Stimulated activated CD4-positive, alpha-beta T cell treated with anti-CD3 and anti-CD28 coated beads, Interleukin-12 subunit alpha, Interleukin-12 subunit beta, amount 100 ng/mL, for 24 hours (primary cell): ENCODE measurements at places on chromosomes 6 and 20.

- DNase-seq: no peak
Measured at GRCh38 chr6:43936476-43936875, 166.5 kb downstream of the VEGFA start.

DNA sequence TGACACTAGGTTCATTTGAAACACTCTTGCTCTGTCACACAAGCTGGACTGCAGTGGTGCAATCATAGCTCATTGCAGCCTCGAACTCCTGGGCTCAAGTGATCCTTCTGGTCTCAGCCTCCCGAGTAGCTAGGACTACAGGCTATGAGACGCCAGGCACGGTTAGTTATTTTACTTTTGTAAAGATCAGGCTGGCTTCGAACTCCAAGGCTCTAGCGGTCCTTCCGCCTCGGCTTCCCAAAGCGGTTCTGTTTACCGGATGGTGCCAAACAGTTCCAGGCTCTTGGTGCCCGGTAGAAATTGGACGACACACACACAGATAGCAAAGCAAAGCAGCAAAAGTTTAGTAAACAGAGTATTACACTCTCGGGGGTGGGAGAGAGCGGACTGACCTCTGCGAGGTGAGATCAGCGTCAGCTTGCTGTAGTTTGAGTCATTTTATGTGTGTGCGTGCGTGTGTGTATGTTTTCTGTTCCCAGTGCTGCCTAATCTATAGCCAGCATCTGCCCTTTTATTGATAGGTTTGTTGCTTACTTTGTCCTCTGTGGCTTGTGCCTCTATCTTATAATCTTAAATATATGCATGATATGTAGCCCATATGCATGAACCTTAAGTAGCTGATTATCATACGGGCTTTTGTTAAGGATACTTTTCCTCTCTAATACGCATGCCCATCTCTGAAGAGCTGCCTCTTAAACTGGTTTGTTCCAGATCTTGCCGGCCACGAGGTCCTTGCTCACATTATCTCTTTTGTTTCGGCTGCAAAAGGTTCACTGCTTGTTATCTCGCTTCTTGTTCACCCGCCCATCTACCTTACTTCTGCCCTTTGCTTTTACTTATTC lies 75.2 kb downstream of the OR2B2 start:
- DNase-seq: peak; percentile 43

DNA sequence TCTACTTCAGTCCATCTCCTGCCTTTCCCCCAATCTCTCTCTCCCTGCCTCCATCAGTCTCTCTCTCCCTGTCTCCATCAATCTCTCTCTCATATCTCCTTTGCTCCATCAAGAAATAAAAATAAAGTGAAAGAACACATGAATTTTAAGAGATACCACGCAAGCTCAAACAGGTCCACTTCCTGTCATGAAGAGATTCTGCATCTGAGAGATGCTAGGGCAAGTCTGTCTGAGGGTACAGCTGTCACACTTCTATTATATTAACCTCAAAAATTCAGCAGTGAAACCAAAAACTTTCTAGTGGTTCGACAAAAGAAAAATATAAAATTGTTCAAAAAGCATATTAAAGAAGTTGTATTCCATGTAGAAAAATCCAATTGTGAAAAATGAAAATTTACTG lies 296.8 kb upstream of the RSPO3 start:
- DNase-seq: no peak

DNA sequence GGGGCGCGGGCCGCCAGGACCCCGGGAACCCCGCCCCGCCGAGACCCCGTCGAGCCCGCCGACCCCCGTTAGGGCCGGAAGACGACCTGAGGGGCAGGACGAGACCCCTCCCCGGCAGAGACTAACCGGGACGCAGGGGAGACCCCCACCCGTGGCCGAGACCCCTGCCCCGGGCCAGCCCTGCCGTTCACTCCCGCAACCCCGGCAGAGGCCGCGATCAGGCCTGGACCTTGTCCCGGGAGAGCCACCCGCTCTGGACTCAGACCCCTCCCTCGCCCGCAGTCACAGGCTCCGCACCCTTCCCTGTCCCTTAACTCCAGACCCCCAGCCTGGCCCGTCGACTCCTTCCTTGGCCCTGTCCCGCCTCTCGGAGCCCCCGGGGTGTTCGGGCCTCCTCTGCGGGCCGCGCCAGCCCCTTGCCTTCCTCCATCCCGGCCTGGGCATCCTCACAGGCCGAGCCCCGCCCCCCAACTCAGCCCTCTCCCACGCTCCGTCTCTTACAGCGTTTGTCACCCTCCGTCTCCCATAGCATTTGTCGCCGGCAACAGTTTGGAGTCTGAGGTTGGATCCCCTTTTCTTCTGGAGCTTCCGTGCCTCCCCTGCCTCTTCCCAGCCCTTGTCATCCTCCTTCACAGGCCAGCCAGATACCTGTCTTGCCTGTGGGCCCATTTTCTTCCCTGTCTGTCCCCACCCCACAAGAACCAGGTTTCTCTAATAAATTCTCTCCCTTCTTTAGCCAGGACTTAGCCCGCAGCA lies 569 bp downstream of the TCEA2 start:
- DNase-seq: no peak

DNA sequence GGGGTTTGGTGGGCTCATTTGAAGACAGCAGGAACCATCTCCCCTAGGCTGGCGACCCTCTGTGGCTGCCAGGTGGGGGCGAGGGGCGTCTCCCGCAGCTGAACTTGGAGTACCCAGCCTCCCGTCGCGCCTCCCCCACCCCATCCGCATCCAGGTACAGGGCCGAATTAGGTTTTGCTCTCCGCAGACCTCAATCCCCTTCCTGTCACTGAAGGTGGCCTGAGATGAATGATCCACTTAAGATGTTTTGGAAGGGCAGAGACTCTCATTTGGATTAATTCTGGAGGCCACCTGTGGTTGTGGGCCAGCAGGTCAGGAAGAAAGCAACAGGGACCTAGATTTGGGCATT lies 493 bp downstream of the CD83 start:
- DNase-seq: no peak

- no peak for DNase-seq
Measured at GRCh38 chr6:149053848-149054558, 263.5 kb upstream of the TAB2 start.

DNA sequence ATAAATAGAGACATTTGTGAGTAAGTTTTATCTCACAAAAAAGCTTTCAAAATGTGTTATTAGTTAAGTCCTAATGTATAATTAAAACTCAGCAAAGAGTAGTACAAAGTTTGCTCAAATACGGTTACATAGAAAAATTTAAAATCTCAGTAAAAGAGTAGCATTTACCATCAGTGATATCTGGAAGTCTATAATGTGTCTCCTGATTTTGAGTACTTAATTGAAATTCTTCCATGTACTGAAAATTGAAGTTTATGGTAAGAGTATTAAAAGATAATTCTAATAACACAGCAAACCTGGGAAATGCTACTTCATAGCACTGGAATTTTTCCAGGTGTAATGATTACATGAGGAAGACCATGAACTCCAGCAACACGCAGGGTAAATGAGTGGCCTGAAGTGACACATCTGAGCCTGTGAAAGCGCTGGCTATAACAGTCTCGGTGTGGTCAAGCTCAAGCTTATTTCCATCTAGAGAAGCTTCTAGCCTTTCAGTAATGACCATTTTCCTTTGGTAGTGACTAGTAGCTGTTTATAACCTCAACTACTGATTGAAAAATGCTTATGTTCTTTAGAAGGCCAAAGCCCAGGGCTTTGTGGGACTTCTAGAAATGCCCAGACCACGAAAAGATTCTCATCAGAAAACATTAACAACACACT lies 203.2 kb downstream of the ISM1 start:
- DNase-seq: no peak

DNA sequence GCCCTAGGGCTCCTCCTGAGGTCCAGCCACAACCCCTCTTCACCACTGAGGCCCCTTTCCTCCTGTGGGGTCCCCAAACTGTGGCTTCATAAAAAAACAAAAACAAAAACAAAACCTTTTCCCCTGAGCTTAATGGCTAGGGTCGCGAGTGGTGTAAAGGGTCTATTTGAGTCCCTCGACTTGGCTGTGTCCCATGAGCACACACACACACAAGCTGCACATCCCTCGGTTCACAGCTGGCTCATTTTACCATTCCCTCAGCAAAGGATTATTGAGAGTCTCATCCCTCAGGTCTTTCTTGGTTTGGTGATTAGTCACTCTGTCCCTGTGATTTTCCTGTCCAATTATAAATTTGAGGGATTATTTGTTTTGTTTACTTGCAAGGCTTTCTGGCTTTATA lies 206.1 kb upstream of the SASH1 start:
- no peak for DNase-seq

- DNase-seq: no peak
Measured at GRCh38 chr6:128569732-128570679, 49.6 kb upstream of the PTPRK start.

DNA sequence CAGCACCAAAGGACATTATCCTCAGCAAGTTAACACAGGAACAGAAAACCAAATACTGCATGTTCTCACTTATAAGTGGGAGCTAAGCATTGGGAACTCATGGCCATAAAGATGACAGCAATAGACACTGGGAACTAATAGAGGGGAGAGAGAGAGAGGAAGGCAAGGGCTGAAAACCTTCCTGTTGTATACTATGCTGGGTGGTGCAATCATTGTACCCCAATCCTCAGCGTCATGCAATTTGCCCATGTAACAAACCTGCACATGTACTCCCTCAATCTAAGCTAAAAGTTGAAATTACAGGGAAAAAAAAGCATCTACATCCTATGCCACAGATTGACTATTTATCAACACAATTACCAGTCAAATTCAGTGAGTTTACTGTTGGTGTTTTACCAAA lies 20.0 kb upstream of the VNN1 start:
- DNase-seq: no peak

DNA sequence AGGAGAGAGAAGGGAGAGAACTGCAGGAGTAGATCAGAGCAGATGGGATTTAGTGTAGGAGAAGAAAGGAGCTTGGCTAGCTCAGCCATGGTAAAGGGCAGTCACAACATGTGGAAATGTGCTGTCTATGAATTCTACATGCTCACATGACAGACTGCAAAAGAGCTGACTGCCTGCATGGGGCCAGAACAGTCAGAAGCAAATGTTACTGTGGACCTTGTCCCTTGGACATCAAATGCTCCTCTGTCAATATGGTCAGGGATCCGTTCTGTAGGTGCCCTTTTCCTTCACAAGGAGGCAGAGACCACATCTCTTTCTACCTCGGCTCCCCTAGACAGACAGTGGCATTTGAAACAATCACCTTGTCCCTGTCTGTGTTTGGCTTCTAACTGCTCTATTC lies 46.6 kb upstream of the HIVEP1 start:
- DNase-seq: no peak

- DNase-seq: no peak
Measured at GRCh38 chr6:2061880-2062279, 183.5 kb downstream of the GMDS start.

GRCh38 chr6:8589941-8590729 lies 154.8 kb upstream of the SLC35B3 start:
- DNase-seq: no peak

DNA sequence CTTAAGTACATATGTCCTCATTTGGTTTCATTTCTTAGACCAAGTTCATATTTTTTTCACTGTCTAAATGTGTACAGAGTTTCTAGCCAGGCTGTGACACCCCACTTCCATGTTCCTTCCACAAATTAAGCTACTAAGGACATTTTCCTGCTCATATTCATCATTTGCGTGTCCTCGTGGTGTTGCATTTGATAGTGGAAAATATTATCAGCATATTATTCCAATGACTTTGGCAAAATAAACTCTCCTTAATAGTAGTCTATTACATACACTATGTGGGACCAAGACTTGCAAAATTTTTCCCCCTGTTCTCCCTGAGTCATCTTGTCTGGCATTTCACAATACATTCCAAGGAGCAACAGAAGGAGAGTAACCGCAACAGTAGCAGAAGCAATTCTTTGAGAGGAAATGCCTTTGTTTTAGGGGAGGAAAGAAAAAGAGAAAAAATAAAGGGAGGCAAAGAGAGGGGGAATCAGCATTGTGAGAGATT lies 599.2 kb downstream of the COL12A1 start:
- DNase-seq: no peak

DNA sequence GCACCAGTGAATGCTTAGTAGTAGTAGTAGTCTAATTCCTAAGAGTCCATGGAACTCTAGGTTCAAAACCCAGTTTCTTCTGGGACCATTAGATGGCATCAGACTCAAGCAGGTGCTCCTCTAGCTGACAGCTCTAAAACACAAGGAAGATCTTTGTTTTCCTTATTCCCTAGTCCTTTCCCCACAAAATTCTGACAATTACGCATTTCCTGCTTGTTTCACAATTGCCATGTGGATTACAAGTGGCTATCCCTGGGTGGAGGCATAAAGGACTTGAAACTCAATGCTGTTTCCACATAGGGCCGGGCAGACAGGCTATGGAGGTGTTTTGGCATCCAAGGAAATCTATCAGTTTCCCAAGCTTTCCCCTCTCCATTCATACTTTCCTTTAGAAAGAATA lies 9.2 kb upstream of the HLA-DOB start:
- no peak for DNase-seq

GRCh38 chr6:36064770-36065396 lies 37.3 kb downstream of the MAPK14 start:
- DNase-seq: no peak

GRCh38 chr6:143598466-143599080 lies 79.2 kb upstream of the PHACTR2 start:
- no peak for DNase-seq

- no peak for DNase-seq
Measured at GRCh38 chr20:50244352-50245149, 53.9 kb downstream of the CEBPB start.

GRCh38 chr6:136823128-136823660 lies 802 bp downstream of the PEX7 start:
- DNase-seq: no peak

DNA sequence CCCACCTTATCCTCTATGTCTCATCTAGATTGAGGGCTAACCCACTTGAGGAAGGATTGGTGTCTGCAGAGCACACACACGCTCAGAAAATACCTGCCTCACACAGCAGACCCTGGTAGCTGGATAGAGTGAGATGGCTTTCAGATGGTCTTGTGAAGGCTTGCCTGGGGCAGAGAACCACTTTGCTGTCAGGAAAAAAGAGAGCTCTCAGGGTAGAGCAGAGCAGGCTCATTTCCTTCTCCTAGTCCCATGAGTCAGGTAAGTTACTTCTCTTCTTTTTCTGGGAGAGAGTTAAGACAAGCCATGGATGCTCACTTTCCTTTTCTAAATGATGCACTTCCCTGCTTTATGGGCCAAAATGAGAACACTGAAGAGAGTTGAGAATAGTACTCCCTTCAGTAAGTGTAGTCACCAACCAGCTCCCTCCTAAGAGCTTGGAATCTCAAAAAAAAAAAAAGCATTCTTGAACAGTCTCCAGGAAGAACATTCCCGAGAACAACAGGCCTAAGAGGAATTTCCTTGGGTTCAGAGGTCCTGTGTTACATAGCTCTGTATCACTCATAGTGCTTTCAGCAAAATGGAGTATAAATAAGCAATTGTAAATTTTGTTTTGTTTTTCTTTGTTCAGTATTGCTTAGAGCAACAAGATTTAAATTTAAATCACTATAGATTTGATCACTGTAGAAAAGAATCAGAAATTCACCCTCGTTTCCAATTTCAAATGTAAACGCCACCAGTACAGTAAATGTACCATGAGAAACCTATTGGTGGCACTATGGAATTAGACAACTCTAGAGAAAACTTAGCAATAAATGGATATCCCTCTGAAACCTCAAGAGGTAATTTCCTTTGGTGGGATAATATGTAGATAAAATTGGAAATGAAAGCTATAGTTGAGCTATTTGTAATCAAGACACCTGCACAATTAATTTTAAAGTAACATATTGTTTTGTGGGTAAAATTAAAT lies 530.3 kb downstream of the RFPL4B start:
- no peak for DNase-seq
